Chondrocyte (in vitro differentiated cells): ENCODE measurements at places on chromosomes 5 and 9. TPM values are rescaled to one million over a fixed set of nuclear protein-coding genes. Genes with fewer than 3 reads are reported as not detected.

DNA sequence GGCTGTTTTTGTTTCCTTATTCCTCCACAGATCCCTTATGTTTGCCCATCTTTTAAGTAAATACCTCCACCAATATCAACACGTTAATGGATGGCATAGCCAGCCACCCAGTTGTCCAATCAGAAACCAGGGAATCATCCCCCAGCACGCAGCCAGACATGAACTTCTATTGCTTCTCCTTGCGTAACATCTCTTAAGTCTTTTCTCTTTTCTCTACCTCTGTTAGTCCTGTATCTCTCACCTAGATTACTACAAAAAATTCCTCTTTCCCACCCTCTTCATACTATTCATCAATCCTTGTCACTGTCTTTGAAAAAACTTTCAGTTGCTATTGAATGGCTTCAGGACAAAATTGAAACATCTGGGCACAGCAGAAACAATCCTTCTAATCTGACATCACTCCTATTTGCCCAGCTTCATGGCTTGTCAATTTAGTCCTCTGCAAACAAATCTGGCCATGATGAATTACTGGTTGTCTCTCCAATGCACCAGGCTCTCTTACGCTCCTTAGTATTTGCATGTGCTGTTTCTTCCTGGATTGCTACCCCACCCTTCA lies 349.3 kb downstream of the RAB3C start:
- no peaks in the 10 kb centered on the region for H3K36me3 ChIP-seq
- H3K27ac ChIP-seq = no peak overlapping the region
- H3K4me3 ChIP-seq = no peak overlapping the region
- H3K27me3 ChIP-seq = peaks cover 7% of the 10 kb centered on the region
- no peak for DNase-seq

- DNase-seq = no peak
- no peaks in the 10 kb centered on the region for H3K36me3 ChIP-seq
- H3K27ac ChIP-seq = no peak overlapping the region
- H3K27me3 ChIP-seq = no peaks in the 10 kb centered on the region
- no peaks in the 10 kb centered on the region for H3K4me1 ChIP-seq
- H3K4me3 ChIP-seq = no peak overlapping the region
Observed at GRCh38 chr5:10839118-10839517, 78.1 kb upstream of the DAP start.

Gene ALDH7A1
- 54.0 to 71.3 TPM (median 58.2 TPM) in 3 replicates for total RNA-seq

DNA sequence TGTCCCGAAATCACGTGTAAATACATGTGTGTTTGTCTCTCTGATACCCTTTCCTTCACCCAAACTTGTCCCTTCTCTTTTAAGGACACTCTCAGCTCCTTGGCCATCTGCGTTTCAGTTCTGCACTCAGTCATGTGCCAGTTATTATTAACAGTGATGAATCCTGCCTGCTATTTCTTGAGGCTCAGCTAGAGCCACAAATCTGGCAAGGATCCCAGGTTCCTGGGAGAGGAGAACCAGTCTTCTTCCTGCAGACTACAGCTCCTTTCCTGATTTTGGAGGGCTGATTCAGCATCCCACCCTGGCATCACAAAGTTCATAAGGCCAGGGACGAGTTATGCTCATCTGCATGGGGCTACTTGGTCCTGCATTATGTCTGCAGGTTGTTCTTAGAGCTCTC lies 5.6 kb downstream of the MAMDC2 start:
- H3K4me3 ChIP-seq = no peak overlapping the region
- H3K27me3 ChIP-seq = no peaks in the 10 kb centered on the region
- H3K27ac ChIP-seq = peak overlapping the region; percentile 96
- H3K36me3 ChIP-seq = peaks cover 12% of the 10 kb centered on the region
- DNase-seq = no peak

DNA sequence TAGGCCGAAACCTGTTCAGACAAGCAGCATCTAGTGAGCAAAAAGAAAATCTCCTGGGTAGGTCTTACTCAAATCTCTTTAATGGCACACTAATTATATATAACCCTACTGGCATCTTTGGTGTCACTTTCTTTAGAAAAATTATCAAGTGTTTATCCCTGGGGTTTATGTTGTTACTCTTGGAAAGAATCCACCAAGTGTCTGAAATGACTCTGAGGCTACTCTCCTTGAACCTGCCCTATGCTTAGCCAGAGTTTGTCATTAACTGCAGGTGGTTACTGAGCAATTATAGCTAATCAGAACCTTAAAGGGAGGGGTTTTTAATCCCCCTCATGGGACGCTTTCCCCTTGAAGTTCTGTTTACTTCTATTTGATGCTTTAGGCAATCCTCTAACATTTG lies 381.9 kb downstream of the PLK2 start:
- no peaks in the 10 kb centered on the region for H3K36me3 ChIP-seq
- no peak overlapping the region for H3K4me3 ChIP-seq
- H3K4me1 ChIP-seq = peaks cover 10% of the 10 kb centered on the region
- H3K27ac ChIP-seq = no peak overlapping the region
- H3K27me3 ChIP-seq = no peaks in the 10 kb centered on the region

DNA sequence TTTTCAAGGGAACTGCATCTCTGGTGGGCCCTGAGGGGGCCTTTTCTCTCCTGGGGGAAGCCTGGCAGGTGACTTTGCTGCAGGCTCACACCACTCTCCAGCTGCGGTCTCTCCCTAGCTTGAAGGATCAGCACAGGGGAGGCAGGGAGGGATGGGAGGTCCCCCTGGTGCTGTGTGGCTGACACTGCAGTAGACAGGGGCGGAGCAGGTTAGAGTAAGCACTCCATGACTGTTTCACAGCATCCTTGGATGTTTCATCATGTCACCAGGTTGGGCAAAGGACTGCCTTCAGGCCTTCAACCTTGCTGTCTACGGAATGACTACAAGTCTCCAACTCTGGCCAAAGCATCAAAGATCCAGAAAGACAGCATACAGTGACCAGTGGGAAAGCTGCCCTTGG lies 470.7 kb downstream of the CDK5RAP2 start:
- peaks cover 27% of the 10 kb centered on the region for H3K27me3 ChIP-seq
- no peak for DNase-seq
- no peaks in the 10 kb centered on the region for H3K4me1 ChIP-seq
- no peak overlapping the region for H3K4me3 ChIP-seq

GRCh38 chr5:116632890-116633289 lies 58.3 kb upstream of the SEMA6A start:
- H3K27me3 ChIP-seq = no peaks in the 10 kb centered on the region
- no peaks in the 10 kb centered on the region for H3K36me3 ChIP-seq
- H3K4me1 ChIP-seq = peaks cover 9% of the 10 kb centered on the region
- H3K27ac ChIP-seq = no peak overlapping the region

DNA sequence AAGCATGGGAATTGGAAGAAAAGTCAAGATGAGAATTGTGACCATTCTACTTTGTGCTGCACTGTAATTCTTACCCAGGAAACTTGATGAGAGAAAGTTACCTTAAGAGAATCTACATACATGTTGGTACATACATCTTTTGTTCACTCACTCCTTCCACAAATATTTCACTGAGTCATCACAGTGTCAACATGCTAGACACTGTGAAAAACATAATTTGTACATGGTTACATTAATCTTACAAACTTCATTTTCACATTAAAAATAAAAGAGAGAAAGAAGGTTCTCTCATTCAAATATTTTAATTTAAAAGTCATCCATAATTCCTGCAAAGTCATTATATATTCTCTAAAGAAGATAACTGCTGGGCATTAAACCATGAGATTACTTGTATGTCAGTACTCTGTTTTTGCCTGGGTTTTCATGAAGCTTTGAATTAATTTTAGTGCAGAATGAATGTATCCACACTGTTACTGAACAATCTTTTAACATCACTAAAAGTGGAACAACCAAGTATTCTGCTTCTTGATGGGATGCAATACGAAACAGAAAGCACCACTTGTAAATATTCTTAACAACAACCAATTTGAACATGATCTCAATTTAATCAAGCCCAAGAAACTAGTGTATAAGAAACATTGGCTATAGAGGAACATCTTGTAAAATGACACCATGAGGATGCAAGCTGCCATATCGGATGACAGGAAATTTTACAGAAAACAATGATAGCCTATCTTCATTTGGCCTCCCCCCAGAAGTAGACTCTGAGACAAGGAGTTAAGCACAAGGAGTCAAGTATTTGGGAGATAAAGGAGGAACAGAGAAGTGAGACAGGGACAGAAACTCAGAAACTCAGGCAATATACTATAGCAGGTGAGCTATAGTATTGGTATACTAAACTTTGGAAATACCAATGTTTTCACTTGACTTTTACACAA lies 28.4 kb downstream of the ERP44 start:
- DNase-seq = no peak
- no peak overlapping the region for H3K4me3 ChIP-seq
- H3K4me1 ChIP-seq = peaks cover 22% of the 10 kb centered on the region
- H3K27me3 ChIP-seq = no peaks in the 10 kb centered on the region
- no peaks in the 10 kb centered on the region for H3K36me3 ChIP-seq

Gene ABLIM3
- 7.6 to 16.0 TPM (median 15.4 TPM) in 3 replicates for total RNA-seq

Gene ENTPD2
- 0.15 TPM in 1 of 3 replicates, not detected in the others for total RNA-seq
